ENCODE measurements at places on chromosomes 6 and 20.
A peak's percentile ranks its signal among the peaks of the same experiment; 100 is the strongest.

DNA sequence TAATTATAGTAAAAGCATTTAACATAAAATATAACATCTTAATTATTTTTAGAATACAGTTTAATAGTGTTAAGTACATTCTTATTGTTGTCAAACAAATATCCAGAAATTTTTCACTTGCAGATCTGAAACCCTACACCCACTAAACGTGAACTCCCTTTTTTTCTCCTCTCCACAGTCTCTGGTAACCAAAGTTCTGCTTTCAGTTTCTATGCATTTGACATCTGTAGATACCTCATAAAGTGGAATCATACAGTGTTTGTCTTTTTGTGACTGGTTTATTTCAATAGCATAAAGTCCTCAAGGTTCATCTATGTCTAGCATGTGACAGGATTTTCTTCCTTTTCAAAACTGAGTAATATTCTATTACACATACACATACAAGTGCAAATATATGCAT lies 286.3 kb downstream of the BTBD3 start:
- no peak for DNase-seq

- DNase-seq = no peak
These were observed 206.5 kb downstream of the JARID2 start for GRCh38 chr6:15452182-15452941.

- no peak for DNase-seq
These were observed 5.4 kb upstream of the MICA start for GRCh38 chr6:31397901-31398525.

DNA sequence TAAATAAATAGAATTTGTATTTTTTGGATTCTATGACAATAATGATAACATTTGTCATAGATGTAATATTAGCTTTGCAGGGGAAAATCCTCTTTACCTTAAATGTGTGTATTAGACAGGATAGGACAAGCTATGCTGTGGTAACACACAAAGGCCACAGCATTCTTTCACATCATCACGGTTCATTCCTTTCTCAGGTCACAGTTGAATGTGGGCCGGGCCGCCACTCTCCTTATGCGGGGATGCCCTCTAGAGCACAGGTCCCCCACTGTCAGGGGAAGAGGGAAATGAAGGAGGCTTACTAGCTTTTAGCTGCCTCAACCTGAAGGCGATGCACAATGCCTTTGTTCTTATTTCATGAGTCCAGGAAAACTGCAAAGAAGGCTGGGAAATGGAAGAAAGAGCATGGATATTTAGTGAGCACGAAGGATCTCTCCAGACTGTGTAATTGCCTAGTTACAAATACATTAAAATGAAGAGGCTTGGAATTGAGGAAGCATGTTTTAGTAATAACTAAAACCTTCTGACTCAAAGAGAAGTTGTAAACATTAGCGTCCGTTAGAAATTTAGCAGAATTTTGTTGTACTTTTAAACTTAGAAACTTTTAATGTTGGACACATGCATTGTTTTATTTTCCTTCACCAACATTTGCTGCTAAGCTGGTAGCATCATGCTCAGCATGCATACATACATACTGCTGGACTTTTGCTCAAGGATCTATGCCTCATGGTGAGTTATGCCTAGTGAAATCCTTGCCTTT lies 248.9 kb upstream of the FOXQ1 start:
- no peak for DNase-seq

DNA sequence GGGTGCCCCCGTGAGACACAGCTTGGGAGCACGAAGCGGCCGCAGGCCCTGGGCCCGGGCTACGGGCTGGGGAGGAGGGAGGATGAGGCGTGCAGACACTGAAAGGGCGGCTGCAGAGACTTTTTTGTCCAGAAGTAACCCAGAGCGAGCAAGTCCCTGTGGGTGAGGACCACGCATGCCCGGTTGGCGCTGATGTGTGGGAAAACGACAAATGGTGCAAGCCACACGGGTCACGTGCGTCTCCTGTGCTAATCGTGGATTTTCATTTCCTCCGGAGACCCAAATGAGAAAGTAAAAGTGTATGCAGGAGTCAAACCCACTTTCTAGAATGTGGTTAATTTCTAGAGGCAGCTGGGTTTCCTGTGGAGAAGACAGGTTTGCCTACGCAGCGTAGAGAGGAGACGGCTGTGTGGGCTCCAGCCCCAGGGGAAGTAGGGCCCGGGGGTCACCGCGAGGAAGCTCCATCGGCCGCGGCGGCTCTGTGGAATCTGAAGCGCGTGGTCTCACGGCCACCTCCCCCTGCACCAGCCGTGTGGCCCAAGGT lies 19.0 kb downstream of the DLL1 start:
- peak; percentile 67 for DNase-seq

DNA sequence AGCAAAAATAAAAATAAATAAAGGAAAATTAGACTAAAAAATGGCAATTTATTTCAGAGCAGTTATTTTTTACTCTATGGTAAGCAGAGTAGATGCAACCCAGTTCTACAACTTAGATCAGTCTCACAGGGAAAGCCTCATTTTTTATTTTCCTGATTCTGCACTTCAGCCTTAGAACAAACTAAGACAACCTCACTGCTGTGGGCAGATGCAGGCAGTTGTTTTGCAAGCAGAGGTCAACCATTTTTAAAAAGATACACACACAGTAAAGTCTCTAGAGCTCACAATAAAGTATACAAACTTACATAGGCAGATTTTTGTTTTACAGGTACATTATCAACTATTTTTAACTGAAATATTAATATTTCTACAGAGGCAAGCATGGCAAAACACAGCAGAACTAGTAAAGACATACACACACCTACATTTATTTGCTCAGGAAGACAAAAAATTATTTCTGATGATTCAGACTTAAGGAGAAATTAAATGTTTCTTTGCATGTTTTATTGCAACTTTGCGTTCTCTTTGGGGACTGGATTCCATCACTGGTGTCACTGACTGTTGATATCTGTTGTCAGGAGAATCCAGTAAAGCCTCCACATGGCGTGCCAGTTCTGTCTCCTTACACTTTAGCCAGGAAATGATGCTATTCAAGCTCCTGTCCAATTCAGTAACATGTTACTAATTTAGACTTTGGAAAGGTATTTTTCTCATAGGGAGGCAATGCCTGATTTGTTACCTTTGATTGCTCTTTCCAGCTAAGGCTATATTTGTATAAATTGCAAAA lies 102.7 kb downstream of the TRDN start:
- DNase-seq = no peak

GRCh38 chr6:117505311-117505710 lies 22.8 kb downstream of the DCBLD1 start:
- DNase-seq = no peak

DNA sequence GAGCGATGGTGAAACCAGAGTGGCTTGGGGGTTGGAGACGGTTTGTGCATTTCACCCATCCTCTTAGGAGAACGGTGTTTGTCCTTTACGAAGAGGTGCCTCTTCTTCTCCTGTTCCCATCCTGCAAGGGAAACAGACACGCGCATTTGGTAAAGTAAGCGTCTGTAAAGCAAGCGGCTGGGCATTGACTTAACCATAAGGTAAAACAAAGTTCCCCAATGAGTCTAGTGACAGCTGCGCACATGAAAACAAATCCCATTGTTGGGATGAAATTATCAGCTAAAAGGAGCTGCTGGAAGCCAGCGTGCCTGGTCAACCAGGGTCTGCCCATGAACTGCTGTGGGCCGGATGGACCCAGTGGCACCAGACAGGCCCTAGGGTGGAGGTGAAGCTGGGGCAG lies 5.8 kb downstream of the BHLHE23 start:
- no peak for DNase-seq

DNA sequence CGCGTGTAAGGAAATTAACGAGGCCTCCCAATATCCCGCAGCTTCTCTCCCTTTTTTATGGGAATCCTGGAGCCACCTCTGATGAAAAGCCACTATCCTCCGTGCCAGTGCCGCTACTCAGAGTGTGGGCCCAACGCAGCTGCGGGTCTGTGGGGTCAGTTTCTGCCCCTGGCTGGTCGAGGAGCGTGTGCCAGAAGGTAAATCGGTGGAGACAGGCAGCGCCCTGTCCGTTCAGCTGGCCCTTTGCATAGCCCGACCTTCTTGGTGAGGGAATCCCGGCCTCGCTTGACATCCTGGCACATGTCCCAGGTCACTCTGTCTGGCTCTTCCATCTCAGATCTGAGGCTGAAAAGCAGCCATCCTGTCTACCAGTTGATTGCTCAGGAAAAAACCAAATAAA lies 4.6 kb downstream of the THBS2 start:
- no peak for DNase-seq

DNA sequence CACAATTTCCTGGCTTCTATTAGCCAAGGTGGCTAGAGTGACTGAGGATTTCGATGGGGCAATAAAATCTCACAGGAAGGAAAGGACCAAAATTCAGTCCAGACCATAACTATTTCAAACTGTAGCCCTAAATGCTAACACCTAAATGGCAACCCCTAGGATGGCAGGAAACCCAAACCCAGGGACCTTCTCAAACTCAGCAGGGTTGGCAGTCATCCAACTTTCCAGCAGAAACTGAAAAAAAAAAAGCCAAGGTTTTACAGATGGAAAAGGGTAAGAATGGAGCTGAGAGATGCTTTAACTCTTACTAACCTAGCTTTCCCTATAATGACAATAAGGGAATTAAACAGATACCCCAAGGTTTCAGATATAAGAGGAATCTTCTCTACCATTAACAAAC lies 10.5 kb downstream of the IBTK start:
- no peak for DNase-seq

DNA sequence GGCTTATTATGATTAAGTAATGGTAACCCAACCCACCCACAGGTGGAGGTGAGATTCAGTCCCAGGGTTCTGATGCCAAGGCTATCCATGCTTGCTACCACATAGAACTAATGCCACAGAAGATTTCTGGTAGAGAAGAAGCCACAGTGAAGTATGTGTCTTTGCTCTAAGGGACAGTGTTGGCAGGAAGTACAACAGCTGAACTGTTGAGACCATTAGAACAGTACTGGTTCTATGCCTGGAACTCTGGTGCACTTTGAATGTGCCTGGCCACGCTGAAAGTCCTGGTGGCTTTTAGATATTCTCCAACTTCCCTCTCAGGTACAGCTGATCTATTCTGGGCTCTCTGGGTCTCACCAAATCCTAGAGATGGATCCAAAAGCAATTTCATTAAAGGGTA lies 7.8 kb downstream of the STX7 start:
- DNase-seq = no peak

DNA sequence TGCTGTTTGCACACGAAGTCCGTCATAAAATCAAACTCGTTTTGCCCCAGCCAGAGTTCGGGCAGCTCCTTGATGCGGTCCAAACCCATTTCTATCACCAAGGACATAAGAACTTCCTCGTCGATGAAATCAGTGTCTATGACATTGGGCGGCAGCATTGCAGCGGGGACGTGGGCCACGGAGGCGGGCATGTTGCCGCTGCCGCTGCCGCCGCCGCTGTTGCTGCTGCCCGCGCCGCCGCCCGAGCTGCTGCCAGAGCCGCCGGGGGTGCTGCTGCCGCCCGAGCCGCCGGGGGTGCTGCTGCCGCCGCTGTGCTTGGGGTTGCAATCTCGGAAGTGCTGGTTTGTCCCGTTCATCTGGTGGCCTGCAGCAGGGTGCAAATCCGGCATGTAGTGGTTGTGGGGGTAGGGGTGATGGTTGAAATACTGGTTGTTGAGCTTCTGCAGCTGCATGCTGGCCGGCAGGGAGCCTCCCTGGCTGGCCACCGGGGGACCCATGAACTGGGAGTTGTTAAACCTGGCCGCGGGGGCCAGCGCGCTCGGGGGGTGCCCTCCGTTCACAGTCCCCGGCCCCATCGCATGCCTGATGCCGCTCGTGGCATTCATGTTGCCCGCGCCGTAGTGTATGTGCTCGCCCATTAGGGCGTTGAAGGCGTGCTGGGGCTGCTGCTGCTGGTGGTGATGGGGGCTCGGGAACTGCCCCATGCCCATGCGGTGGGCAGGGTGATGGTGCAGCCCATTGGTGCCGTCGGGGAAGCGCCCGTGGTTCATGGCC lies 1.1 kb downstream of the CITED2 start:
- DNase-seq = peak; percentile 71

- no peak for DNase-seq
These were observed 29.8 kb downstream of the DNAAF9 start for GRCh38 chr20:3377644-3378043.

GRCh38 chr6:16414205-16414604 lies 175.8 kb downstream of the GMPR start:
- DNase-seq = peak; percentile 25

- peak; percentile 25 for DNase-seq
These were observed 138.7 kb upstream of the SASH1 start for GRCh38 chr6:148203970-148204369.

- no peak for DNase-seq
These were observed 232.3 kb downstream of the NFATC2 start for GRCh38 chr20:51310216-51310615.

- DNase-seq = no peak
These were observed 29.1 kb downstream of the LRRN4 start for GRCh38 chr20:6024768-6025167.

- DNase-seq = no peak
These were observed 501 bp downstream of the SIRPB2 start for GRCh38 chr20:1490643-1491195.

GRCh38 chr6:161111261-161111660 lies 119.7 kb downstream of the MAP3K4 start:
- DNase-seq = no peak

DNA sequence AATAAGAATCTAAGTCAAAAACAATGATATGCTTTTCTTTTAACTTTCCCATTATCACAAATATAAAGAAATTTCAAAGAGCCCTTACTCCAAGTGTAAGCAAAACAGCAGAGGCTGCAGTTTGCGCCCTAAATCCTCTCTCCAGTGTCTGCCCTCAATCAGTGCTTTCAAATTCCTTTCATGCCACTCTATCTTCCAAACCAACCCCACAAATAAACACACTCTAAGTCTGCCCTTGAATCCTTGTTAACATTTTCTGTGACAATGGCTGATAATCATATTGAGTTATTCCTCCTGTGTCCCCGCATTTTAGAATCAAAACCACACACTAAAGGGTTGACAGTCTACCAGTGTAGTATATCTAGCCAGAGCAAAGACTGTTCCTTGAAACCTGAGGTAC lies 317.9 kb upstream of the MARCKS start:
- DNase-seq = no peak

- no peak for DNase-seq
These were observed 67.9 kb downstream of the PSMB1 start for GRCh38 chr6:170485159-170485558.

DNA sequence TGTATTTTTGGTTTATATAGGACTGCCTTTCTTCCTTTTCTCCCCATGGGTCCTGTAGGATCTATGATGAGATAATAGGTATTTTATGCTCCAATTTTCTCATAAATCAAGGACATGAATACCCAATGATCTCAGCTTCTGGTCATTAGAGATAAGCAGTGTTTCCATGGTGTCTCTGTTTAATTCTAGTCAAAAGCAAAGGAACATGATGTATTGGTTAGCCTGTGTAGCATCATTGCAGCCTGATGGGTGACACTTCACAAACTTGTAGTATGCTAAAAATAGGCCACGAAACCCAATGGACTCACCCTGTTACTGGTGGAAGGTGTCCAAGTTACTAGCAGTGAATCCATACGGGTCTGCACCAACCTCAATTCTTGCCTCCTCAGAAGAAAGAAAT lies 116.2 kb upstream of the SNX9 start:
- no peak for DNase-seq

GRCh38 chr20:44395461-44396340 lies 40.2 kb downstream of the HNF4A start:
- no peak for DNase-seq

- no peak for DNase-seq
These were observed 26.5 kb downstream of the PANK2 start for GRCh38 chr20:3915691-3916090.

- DNase-seq = no peak
These were observed 58.0 kb downstream of the PACRG start for GRCh38 chr6:162785632-162786242.

- DNase-seq = no peak
These were observed 125.3 kb downstream of the ATXN1 start for GRCh38 chr6:16635810-16636602.

GRCh38 chr20:34017610-34018009 lies 23.9 kb downstream of the RALY start:
- DNase-seq = no peak
